ENCODE measurements at places on chromosomes 3 and 15. TPM values are rescaled to one million over a fixed set of nuclear protein-coding genes. Genes with fewer than 3 reads are reported as not detected.

- peaks cover 26% of the 10 kb centered on the region for H3K36me3 ChIP-seq
- H3K27ac ChIP-seq, result peak overlapping the region; percentile 59
- peaks cover 31% of the 10 kb centered on the region for H3K4me1 ChIP-seq
- no peak for DNase-seq
Observed at GRCh38 chr3:150744041-150744918, 18.7 kb downstream of the SIAH2 start.

- DNase-seq, result peak; percentile 24
- peaks cover 21% of the 10 kb centered on the region for H3K4me1 ChIP-seq
- no peak overlapping the region for H3K27ac ChIP-seq
Observed at GRCh38 chr3:135987661-135988060, 22.1 kb downstream of the PPP2R3A start.

DNA sequence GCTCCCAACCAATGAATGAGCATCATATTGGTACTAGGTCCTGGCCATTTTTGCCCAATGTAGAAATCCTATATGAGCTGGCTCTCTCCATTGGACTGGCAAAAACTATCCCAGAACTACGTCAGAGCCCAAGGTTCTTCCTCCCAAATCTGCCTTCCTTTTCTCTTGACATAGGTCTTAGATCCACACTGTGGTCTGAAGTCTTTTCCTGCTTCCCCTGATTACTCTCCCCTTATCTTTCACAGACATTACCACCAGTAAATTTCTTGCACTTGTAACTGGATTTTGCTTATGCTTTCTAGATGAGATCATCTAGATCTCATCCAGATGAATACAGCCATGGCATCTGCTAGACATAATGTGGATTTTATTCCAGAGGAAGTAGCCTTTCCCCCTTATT lies 141.2 kb upstream of the GADL1 start:
- peaks cover 13% of the 10 kb centered on the region for H3K4me1 ChIP-seq
- no peak overlapping the region for H3K27ac ChIP-seq
- H3K27me3 ChIP-seq, result no peaks in the 10 kb centered on the region
- H3K4me3 ChIP-seq, result no peak overlapping the region
- no peaks in the 10 kb centered on the region for H3K36me3 ChIP-seq
- no peak for DNase-seq

- H3K4me1 ChIP-seq, result no peaks in the 10 kb centered on the region
- no peaks in the 10 kb centered on the region for H3K36me3 ChIP-seq
- H3K4me3 ChIP-seq, result no peak overlapping the region
- H3K27me3 ChIP-seq, result peaks cover 13% of the 10 kb centered on the region
Observed at GRCh38 chr3:134803051-134803505, 8.0 kb downstream of the EPHB1 start.

Gene DPPA2
- total RNA-seq, result not detected
